ENCODE measurements at places on chromosomes 5 and 9. TPM values are rescaled to one million over a fixed set of nuclear protein-coding genes. Genes with fewer than 3 reads are reported as not detected.
A peak's percentile ranks its signal among the peaks of the same experiment; 100 is the strongest.

- H3K36me3 ChIP-seq: no peaks in the 10 kb centered on the region
- H3K4me1 ChIP-seq: no peaks in the 10 kb centered on the region
- H3K27ac ChIP-seq: no peak overlapping the region
- no peak overlapping the region for H3K4me3 ChIP-seq
These were observed 144.6 kb upstream of the ZNF366 start for GRCh38 chr5:72651779-72652178.

GRCh38 chr5:39063037-39063436 is 11.2 kb downstream of the RICTOR start:
- peaks cover 66% of the 10 kb centered on the region for H3K4me1 ChIP-seq
- no peaks in the 10 kb centered on the region for H3K27me3 ChIP-seq
- H3K4me3 ChIP-seq: no peak overlapping the region
- peaks cover 30% of the 10 kb centered on the region for H3K36me3 ChIP-seq
- no peak for DNase-seq
- peak overlapping the region; percentile 24 for H3K27ac ChIP-seq

- DNase-seq: no peak
- H3K4me3 ChIP-seq: no peak overlapping the region
- no peaks in the 10 kb centered on the region for H3K4me1 ChIP-seq
- H3K36me3 ChIP-seq: no peaks in the 10 kb centered on the region
- H3K27me3 ChIP-seq: no peaks in the 10 kb centered on the region
These were observed 75.1 kb downstream of the AMBP start for GRCh38 chr9:114002986-114003350.

Gene SLC27A6
- total RNA-seq: not detected

Gene ASTN2
- 5.2 TPM for total RNA-seq

Gene SLC31A2
- 1.6 TPM for total RNA-seq

Gene PCDHA9
- not detected for total RNA-seq

GRCh38 chr9:6640268-6641051 is 5.1 kb downstream of the GLDC start:
- DNase-seq: no peak
- H3K4me1 ChIP-seq: peaks cover 11% of the 10 kb centered on the region
- H3K27me3 ChIP-seq: peaks cover 52% of the 10 kb centered on the region
- no peaks in the 10 kb centered on the region for H3K36me3 ChIP-seq

- H3K4me1 ChIP-seq: no peaks in the 10 kb centered on the region
- DNase-seq: no peak
- H3K27me3 ChIP-seq: no peaks in the 10 kb centered on the region
- no peak overlapping the region for H3K27ac ChIP-seq
- no peaks in the 10 kb centered on the region for H3K36me3 ChIP-seq
- H3K4me3 ChIP-seq: no peak overlapping the region
These were observed 734.9 kb downstream of the DTWD2 start for GRCh38 chr5:118253225-118254061.

DNA sequence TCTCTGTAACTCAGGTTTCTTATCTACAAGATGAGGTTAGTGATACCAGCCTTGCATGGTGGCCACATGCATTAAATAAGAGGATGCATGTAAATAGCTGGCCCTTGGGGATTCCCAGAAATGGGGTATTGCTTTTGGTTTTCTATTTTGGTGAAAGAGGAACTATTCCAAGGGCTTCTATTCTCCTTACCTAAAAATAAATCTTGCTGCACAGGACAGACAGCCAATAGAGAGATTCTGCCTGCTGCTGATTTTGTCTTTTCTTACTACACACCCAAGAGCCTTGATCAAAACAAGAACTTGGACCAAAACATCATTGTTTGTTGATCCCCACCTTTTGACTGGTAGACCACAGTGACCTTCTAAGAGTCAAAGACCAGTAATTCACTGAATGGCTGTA is 161.8 kb downstream of the PJA2 start:
- no peak overlapping the region for H3K4me3 ChIP-seq
- H3K36me3 ChIP-seq: peaks cover 3% of the 10 kb centered on the region
- no peak overlapping the region for H3K27ac ChIP-seq
- DNase-seq: no peak
- H3K27me3 ChIP-seq: no peaks in the 10 kb centered on the region

Data from activated CD8-positive, alpha-beta T cell treated with anti-CD3 and anti-CD28 coated beads for 36 hours (primary cell).